ENCODE measurements at places on chromosomes 2 and 18.

DNA sequence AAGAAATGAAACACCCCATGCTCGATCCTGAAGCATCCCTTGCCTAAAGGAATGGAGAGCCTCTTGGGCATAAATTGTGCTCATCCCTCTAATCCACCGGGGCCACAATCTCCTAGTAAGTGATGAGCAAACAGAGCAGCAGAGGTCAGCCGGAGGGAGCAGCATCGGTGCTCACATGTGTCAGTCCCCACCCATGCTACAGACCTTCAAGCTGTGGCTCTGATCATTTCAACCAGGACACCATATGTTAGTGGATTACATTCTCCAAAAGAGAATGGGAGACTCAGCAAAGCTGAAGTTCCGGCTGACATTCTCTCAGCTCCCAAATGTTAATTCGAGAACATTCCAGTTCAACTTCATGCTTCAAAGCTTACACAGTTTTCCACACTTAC lies 75.6 kb downstream of the AAK1 start:
- no peak overlapping the region for H3K4me3 ChIP-seq
- no peak overlapping the region for H3K27ac ChIP-seq
- no peak for DNase-seq
- H3K4me1 ChIP-seq = peaks cover 71% of the 10 kb centered on the region
- H3K36me3 ChIP-seq = peaks cover 8% of the 10 kb centered on the region

DNA sequence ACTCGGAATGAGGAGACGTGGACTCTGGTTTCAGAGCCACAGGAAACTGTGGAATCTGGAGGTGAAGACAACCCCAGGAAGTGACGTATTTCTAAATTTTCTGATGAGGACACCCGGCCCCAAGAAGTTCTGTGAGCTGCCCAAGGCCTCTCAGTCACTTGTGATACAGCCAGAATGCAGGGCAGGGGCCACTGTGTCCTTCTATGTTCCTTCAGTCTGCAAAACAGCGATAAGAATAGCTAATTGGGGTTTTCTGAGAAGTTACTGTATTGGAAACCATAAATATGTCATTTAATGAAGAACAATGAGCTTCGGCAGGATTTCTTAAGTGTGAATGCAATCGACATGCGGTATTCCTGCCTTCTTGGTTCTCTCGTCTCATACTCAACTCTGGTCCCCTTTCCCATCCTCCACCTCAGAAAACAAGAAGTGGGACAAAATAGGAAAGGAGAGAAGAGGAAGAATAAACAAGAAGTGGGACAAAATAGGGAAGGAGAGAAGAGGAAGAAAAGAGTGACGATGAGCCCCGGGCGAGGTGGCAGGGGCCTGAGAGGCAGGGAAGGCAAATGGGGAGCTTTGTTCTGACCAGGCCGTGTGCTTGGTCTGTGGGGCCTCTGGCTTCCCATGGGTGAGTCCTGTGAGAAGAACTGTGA lies 282.0 kb upstream of the REV1 start:
- H3K4me3 ChIP-seq = no peak overlapping the region
- no peaks in the 10 kb centered on the region for H3K27me3 ChIP-seq
- no peak overlapping the region for H3K27ac ChIP-seq
- no peaks in the 10 kb centered on the region for H3K4me1 ChIP-seq

DNA sequence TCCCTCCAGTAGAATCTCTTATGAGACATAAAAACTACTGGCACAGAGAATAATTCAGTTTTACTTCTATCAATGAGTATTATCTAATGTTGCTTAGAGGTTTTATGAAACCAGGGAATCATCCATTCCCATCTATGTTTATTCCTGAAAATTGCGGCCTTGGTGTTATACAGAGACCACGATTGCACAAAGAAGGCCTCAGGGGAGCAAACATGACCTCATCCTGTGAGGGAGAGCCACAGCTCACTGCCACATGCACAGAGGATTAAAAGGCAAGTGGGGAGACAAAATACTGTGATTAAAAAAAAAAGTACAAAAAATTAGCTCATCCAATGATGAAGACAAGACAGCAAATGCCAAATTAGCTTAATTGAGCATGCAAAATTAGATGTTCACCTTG lies 111.8 kb upstream of the SLC35G4 start:
- no peak for DNase-seq
- peaks cover 4% of the 10 kb centered on the region for H3K27me3 ChIP-seq
- H3K36me3 ChIP-seq = no peaks in the 10 kb centered on the region
- no peaks in the 10 kb centered on the region for H3K4me1 ChIP-seq
- H3K27ac ChIP-seq = no peak overlapping the region

DNA sequence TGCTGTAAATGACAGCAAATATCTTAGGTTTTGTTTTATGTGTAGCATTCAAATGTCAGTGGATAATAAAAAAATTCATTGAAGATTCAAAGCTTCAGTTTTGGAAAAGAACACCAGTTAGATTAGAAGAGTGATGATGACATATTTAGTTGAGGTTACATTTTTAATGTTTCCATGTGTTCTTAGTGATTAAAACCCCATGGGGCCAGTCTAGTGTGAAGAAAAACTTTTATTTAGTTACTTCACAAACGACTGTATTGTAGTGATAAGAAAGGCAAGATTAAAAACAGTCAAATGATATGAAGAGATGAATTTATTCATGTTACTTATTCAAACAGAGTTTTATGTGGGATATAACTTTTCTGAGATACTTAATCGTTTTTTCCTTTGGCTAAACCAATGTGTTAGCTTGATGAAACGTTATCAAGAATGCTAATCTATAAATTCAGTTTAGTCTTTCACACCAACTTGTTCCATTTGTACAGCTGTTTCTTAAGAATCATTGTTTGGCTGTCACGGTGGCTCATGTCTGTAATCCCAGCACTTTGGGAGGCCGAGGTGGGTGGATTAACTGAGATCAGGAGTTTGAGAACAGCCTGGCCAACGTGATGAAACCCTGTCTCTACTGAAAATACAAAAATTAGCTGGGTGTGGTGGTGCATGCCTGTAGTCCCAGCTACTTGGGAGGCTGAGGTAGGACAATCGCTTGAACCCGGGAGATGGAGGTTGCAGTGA lies 11.6 kb downstream of the BMPR2 start:
- H3K4me3 ChIP-seq = no peak overlapping the region
- no peaks in the 10 kb centered on the region for H3K4me1 ChIP-seq
- H3K27ac ChIP-seq = no peak overlapping the region
- no peak for DNase-seq

DNA sequence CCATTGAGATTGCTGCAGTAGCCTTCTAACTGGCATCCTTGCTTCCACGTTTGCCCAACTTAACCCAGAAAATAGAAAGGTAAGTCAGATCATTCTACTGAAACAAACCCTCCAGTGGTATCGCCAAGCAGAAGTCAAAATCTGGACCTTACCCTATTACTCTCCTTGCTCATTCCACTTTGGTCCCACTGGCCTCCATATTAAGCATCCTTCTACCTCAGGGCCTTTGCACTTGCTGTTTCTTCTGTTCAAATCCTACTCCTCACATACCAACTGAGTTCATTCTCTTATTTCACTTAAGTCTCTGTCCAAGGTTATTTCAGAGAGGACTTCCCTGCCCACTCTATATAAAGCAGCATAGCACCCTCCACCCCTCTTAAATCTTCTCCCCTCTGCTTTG lies 84.5 kb downstream of the SPRED2 start:
- peaks cover 2% of the 10 kb centered on the region for H3K27me3 ChIP-seq
- peaks cover 20% of the 10 kb centered on the region for H3K4me1 ChIP-seq
- DNase-seq = no peak
- no peak overlapping the region for H3K4me3 ChIP-seq
- peaks cover 9% of the 10 kb centered on the region for H3K36me3 ChIP-seq

GRCh38 chr18:54734059-54734458 lies 94.2 kb upstream of the RAB27B start:
- peaks cover 55% of the 10 kb centered on the region for H3K27me3 ChIP-seq
- no peak overlapping the region for H3K4me3 ChIP-seq
- peaks cover 2% of the 10 kb centered on the region for H3K36me3 ChIP-seq

DNA sequence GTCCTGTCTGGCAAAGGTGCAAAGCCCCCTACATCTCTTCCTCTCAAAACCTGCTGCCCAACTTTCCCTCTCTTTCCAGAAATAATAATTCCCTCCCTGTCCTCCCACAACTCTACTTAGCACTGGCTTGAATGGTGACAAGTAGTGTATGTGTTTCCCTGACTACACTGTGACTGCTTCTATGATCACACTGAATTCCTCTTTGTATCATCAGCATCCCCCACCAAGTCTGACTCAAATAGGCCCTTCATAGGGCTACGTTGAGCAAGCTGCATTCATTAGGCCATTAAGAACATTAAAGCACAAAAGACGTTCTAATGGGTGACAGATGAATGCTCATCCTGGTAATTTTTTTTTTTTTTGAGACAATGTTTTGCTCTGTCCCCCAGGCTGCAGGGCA lies 13.7 kb upstream of the ST3GAL5 start:
- H3K4me3 ChIP-seq = no peak overlapping the region
- peaks cover 8% of the 10 kb centered on the region for H3K4me1 ChIP-seq
- H3K36me3 ChIP-seq = no peaks in the 10 kb centered on the region
- no peak for DNase-seq
- no peak overlapping the region for H3K27ac ChIP-seq
- H3K27me3 ChIP-seq = peaks cover 3% of the 10 kb centered on the region

- H3K36me3 ChIP-seq = no peaks in the 10 kb centered on the region
- H3K27me3 ChIP-seq = peaks cover 4% of the 10 kb centered on the region
- no peak for DNase-seq
- H3K4me3 ChIP-seq = no peak overlapping the region
These were observed 463.4 kb downstream of the EIPR1 start for GRCh38 chr2:2914252-2914651.
